ENCODE measurements at places on chromosomes 5 and 9.

GRCh38 chr5:122516432-122516743 is 204.4 kb downstream of the SNCAIP start:
- DNase-seq: no peak

GRCh38 chr5:67375606-67376005 is 179.0 kb upstream of the CD180 start:
- DNase-seq: no peak

- DNase-seq: no peak
Observed at GRCh38 chr9:32968101-32969011, 33.1 kb downstream of the APTX start.

- no peak for DNase-seq
Observed at GRCh38 chr9:110161940-110162339, 46.0 kb downstream of the C9orf152 start.

DNA sequence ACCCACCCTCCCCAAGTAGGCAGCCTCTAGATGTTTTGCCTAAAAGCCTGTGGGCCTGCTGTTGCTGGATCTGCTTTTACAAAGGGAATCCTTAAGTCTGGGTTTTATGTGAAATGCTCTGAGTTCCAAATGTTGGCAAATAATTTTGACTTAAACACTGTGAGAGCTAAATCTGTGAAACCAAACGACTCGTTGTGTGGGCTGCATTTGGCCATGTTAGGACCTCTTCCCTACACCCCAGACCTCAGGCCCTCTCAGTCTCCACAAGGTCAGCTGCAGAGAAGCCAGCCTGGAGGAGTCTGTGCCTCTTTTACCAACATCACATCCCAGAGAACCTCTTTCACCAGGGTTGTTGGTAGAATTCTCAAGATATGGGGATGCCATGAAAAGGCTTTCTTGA is 9.4 kb downstream of the LCP2 start:
- no peak for DNase-seq

GRCh38 chr5:91706785-91707520 is 323.8 kb upstream of the ARRDC3 start:
- DNase-seq: no peak

GRCh38 chr9:98894171-98894570 is 49.5 kb upstream of the COL15A1 start:
- no peak for DNase-seq

- no peak for DNase-seq
Observed at GRCh38 chr9:129334105-129334935, 156.3 kb upstream of the IER5L start.

DNA sequence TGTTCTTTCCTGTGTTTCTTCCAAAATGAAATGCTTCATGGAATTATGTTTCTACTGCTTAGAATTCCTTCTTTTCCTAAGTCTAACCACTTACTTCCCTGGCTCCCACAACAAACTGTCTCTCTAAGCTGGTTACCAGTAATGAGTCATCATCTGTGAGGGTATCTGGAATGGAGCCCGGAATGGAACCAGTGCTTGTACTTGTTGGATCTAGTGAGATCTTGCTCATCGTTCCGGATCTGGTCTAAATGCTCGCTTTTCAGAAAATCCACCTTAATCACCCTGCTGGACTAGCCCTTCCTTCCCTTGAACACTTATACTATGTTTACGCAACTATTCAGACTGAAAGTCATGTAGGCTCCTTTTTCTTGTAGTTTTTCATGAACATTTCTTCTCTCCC is 184.8 kb downstream of the PBX3 start:
- no peak for DNase-seq

DNA sequence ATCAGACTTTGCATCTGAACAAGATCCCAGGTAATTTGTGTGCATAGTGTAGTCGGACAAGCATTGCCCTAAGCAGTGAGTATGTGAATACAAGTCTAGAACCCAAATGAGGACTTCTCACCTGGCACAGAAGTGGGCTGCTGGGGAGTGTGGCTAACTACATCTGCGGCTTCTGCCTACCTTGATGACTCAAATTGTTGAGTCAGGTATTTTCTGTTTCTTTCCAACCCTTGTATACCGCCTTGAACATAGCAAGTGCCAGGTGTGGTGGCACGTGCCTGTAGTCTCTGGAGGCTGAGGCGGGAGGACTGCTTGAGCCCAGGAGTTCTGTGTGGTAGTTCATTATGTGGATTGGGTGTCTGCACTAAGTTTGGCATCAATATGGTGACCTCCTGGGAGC is 7.9 kb upstream of the JADE2 start:
- no peak for DNase-seq

GRCh38 chr5:15499528-15500324 is at the start of gene FBXL7:
TSS of gene FBXL7 (plus strand) at chr5:15500180.
- no peak for DNase-seq

GRCh38 chr5:159345336-159345735 is 15.0 kb upstream of the IL12B start:
- no peak for DNase-seq

DNA sequence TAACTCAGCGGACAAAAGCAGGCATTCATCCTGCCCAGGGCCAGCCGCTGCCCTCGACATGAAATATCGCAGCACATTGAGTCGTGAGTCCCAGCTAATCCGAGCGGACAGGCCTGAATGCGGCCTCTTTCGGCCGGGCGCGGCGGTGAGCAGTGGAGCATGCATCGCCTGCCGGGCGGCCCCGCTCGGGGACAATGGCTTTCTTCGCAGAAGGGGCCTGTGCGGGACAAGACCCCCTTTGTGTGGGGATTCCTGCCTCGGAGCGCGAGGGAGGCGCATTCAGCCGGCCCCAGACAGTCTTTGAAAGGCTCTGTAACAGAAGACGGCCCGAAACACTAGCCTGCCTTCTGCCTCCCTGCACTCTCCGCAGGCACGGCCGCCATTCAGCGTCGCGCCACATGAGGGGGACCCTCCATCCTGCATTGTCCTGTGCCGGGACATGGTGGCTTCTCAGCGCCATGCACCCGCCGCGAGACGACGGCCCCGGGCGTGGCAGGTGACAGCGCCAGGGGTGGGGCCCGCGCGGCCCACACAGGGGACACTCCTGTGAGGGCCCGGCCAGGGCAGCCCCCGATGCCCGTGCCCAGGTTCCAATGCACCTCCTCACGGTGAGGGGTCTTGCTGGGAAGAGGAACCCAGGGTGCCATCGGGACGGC is 52.0 kb downstream of the EXD3 start:
- DNase-seq: no peak

DNA sequence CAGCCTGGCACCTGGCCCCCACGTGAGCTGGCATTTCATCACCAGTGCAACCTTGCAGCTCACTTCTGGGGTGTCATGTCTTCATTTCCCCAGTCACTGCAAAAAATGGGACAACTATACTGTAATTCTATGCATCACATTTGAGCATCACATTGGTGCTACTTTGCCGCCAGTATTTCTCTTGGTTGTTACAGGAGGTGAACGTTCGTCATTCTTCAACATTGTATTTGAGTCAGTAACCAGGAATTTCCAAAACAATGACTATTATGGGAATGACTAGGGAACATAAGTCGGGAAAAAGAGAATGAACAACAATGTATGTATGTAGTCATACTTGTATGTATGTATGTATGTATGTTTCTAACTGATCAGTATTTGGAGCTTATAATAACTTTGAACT is 1278.0 kb downstream of the EFNA5 start:
- DNase-seq: no peak

DNA sequence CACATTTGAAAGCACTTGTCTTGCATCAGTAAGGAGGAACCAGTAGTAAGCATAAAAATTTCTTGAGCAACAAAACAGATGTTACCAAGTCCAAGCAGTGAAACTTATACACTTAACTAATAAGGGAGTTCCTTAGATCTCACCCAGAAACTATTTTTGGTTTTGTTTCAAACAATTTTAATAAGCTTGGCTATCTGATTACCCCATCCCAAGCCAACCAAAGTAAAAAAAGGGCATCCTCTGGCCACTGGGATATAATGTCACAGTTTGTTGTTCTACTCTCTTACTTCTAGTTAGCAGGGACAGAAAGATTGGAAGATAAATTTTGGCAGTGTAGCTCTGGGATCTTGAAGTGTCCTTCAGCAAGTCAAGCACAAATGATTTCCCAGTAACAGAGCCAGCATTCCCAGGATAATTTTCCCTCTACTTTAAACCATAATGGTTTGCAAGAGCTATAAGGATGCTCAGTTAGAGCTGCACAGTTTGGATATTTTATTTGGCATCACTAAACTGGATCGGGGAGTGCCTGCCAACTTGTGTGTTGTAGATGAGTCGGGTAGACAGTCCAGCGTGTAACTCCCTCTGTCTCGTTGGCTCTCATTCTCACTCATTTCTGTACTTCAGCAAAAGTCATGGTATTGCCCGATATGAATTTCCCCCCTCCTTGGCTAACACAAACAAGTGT is 161.9 kb upstream of the HMHB1 start:
- no peak for DNase-seq

- no peak for DNase-seq
Observed at GRCh38 chr5:162762119-162762518, 675.3 kb upstream of the CCNG1 start.

GRCh38 chr9:73166468-73166867 is 14.8 kb downstream of the ANXA1 start:
- DNase-seq: no peak

DNA sequence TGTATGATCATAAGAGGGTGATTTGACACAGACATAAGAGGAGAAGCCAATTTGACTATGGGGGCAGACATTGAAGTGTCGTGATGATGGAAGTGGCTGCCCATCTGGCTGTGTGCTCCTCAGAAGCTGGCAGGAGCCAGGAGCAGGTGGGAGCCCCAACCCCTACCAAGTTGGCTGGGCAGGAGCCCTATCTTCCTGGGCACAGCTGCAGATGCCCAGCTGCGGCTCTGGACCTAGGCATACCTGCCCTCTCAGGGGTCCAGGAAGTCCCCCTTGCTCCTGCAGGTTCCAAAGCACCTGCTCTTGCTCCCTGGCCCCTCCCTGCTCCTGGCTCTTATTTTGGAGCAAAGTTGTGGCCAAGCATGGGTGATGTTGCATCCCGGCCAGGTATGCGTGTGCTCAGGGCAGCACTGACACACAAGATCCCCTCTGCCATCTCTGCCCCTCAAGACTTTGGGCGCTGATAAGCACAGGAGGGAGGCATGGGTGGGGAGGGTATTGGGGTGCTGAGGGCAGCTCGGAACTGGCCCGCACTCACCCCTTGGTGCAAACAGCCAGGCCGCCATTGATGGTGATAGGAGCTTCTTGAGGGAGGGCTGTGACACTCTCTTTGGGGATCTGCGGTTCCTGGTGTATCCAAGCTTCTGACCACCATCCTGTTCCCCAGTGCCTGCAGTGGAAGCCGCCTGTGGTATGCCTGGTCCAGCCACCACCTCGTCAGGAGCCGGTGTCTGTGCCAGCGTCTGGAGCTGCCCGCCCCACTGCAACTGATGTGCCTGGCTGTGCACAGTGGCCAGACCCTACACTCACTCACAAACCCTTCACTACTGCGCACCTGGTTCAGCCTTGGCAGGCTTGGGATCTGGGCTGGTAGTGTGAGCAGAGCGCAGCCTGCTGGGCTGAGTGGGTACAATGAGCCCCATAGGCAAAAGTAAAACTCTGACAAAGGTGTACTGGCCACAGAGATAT is 230.9 kb downstream of the CDH9 start:
- no peak for DNase-seq

DNA sequence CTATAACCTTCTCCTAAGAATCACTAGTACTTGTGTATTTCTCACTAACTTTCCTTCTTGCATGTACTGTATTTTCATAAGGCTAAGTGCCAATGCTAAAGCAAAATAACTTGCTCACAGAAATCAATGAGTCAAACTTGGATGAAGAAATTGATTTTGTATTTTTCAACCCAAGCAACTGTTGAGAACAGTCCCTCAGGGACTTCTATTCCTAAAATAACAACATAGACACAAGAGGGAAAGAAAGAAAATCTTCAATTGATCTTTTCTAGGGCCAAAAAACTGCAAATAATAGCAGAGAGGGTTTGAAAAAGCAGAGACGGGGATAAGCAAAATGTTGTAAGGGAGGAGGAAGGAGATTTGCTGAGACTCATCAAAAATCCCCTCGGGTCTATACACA is 69.8 kb downstream of the HABP4 start:
- no peak for DNase-seq

DNA sequence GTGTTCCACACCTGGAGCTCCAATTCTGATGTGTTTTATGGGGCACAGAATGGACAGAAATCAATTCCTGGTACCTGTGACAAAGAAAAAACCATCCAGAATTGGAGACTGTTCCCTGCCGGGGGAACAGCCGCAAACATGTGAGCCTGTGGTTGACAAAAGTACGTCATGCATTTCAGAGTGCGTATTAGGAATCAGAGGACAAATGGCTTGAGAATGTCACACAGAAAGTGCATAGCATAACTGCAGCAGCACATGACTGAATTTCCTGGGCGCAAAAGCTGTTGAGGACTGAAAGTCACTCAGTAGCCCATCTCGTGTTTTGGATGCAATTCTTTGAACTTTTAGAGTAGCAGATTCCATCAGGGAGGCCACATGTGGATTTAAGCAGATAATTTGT is 85.1 kb downstream of the TRIO start:
- no peak for DNase-seq

GRCh38 chr5:21145376-21145775 is 1157.4 kb upstream of the CDH18 start:
- DNase-seq: no peak

- no peak for DNase-seq
Observed at GRCh38 chr5:131367219-131367860, 103.5 kb downstream of the CDC42SE2 start.

- DNase-seq: no peak
Observed at GRCh38 chr5:75622564-75622963, 11.3 kb downstream of the ANKDD1B start.

DNA sequence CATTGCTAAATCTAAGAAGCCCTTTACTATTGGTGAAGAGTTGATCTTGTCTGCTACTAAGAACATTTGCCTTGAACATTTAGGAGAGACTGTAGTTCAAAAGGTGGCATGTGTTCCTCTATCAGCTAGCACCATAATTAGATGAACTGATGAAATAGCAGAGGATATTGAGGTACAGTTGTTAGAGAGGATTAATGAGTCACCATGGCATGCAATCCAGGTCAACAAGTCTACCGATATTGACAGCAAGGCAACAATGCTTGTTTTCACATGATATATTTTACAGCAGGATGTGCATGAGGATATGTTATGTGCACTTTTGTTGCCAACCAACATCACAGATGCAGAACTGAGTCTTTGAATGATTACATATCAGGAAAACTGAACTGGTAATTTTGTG is 134.3 kb upstream of the CDH9 start:
- no peak for DNase-seq

GRCh38 chr5:51378448-51379330 is 4.6 kb upstream of the ISL1 start:
- no peak for DNase-seq

GRCh38 chr9:132698989-132699388 is 28.7 kb downstream of the GTF3C4 start:
- DNase-seq: no peak

GRCh38 chr9:77856615-77857014 is 175.0 kb downstream of the GNAQ start:
- DNase-seq: no peak

GRCh38 chr9:93898026-93898425 is 57.1 kb downstream of the BARX1 start:
- DNase-seq: no peak

DNA sequence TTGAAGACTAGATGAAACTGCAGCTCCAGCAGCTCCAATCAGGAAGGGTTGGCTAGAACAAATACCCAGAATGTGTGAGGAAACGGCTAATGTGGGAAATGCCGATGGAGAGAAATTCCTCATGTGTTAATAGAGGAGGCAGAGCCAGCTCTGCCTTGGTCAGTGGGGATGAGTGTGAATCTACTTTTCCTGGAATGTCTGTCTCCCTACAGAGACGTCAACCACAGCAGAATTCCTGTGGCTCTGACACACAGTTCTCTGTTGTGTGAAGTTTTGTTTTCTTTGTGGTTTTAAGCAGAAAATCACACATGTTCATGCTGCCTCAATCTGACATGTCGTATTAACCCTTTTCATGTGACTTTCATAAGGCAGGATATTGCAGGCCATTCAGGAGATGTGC is 476.6 kb upstream of the WWC1 start:
- DNase-seq: no peak

All from NCI-H2081 treated with DMSO at 0.1 percent for 48 hours (cell line).